ENCODE measurements at places on chromosomes 5 and 9.

- DNase-seq: no peak
Measured at GRCh38 chr5:158309088-158309807, 450.3 kb upstream of the CLINT1 start.

DNA sequence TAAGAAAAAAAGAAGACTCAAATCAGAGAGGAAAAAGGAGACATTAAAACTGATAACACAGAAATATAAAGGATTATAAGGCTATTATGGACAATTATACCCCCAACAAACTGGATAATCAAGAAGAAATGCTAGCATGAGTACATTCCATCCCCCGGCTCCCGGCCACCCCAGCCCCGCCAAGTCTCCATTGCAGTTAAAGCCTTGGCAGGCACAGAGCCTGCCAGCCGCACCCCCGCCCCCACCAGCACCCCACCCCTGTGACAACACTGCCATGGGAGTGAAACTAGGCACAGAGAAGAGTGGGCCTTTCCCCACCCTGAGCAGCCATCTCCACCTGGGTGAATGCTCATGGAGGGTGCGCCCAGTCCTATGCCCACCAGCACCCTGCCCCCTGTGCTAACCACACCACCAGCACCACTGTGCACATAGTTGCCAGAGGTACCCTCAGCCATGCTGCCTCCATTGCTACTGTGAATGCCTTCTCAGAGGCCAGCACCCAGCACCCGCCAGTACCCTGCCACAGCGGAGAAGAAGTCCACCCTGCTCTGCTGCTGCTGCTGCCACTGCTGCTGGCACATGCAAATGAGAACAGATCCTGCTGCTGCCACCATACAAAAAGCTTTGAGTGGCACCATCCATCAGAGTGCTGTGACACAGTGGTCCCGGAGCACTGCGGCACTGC lies 117.0 kb downstream of the CSNK1G3 start:
- DNase-seq: no peak

GRCh38 chr5:135012951-135013391 lies 21.1 kb downstream of the PITX1 start:
- peak; percentile 9 for DNase-seq

DNA sequence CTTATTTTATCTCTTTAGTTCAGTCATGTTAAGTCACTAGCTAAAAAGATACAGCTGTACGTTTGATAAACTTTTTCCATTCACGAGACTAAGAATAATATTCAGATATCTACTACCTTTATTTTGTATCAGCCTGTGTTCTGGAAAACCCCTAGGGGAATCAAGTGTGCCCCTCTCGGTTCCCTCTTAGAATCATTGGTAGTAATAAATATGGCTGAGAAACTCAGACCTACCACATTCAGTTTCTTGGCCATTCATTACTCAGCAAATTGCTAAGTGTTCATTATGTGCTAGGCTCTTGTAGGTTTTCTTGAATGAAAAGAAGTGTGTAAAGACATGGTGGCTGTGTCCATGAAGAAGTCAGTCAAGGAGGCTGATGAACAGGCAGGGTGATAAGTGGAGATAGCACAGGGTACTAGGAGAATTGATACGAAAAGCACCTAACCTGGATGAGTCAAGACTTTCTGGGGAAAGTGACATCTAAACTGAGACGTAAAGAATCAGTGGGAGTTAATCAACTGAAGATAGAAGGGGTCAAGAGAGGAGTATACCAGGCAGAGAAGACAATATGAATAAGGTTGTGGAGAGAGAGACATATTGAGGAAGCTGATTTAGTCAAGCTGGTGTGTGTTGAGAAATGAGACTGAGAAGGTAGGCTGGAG lies 86.2 kb downstream of the CSNK1G3 start:
- DNase-seq: no peak

GRCh38 chr5:31382051-31382878 lies 149.6 kb downstream of the DROSHA start:
- no peak for DNase-seq

DNA sequence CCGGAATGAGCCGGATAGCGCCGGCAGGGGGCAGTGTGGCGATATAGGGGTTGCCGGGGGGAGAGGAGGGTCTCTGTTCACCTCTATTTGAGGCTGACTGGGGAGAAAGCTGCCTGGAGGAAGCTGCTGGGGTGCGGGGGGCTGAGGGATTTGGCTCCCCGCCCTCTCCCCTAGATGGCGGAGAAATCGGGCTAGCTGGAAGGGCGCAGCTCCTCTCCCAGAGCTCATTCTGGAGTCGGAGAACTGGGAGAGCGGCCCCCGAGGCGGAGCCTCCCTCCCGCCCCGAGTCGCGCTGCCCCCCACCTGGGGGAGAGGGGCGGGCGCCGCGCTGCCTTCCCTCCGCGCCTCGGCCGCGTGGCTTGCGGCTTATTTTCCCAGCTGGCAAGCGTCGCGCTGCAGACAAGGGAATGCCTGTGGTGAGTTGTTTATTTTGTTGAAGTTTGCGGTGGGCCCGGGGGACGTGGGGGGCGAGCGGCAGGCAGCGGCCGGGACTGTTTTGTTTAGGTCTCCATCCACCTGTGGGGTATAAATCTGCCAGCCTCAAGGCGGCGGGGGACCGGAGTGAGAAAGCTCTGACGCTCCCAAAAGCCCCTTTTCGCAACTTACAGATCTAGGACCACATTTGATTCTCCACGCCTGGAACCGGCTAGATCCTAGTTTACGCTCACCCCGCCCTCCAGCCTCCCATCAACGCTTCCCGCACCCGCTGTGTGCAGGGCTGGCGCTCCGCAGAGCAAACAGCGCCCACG lies 4.1 kb upstream of the RGMB start:
- peak; percentile 40 for DNase-seq

DNA sequence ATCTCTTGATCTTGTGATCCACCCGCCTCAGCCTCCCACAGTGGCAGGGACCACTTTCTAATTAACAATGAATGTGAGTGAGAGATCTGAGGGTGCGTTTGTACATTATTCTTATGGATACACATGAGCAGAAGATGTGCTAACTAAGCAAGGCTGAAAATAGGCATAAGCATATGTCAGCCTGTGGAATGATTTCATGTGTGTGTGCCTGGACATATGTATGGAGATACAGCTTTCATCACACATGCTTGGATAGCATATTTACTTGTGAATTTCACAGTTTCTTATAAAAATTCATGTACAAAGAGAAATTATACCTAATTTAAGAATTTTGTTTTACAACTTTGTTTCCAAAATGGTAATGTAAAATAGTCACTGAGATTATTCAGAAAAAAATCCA lies 565.6 kb downstream of the MTRR start:
- DNase-seq: no peak

DNA sequence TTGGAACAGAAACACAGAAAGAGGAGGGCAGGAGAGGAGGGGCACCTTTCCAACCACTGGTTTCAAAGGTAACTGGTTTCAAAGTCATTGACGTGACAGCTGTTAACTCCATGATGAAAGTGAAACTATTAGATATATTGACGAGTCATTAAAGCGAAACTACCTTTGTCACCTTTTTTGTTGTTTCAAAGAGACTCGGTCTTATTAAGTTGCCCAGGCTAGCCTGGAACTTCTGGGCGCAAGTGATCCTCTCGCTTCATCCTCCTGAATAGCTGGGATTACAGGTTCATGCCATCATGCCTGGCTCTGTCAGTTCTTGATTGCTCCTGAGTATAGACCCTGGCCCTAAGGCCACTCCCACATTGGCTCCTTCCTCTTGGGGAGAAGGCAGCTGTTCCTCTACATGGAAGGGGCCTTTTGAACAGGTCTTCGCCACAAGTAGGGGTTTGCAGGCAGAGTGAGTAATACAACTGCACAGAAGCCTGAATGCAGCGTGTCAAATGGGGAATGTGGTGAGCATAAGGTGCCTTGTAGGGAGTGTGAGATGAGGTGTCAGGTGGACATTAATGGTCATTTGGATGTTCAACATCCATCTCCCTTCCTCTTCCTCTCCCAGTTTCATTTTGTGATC lies 3.4 kb upstream of the F12 start:
- DNase-seq: no peak

DNA sequence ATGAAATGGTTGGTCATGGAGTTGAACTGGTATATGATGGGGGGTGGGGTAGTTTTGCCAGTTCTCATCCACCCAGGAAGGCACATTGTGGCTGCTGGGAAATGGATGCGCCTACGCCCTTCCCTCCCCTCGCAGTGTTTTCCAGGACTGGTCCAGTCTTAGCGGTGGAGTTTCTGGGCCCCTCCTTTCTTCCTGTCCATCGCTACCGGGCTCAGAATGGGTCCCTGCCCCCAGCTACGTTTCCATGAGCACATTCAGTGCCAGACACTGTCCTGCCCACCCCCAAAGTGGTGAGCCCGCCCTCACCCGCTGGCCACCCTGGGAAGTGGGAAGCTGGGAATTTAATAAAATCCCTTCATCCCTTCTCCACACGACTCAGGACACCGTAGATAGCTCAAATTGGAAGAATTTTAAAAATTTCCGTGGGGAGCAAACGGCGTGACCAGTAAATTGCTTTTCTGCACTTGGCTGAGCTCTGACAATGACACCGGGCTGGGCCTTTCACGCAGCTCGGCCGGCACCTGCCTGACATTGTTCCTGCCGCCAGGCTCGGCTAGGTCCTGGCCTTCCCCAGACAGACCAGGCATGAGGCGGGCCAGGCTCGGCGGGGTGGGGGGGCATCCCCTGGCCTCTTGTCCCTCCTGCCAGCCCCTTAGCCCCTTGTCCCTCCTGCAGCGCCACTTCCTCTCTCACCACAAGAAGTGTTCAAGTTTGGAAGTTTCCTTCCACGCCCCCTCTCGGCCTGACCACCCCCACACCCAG lies 3.6 kb downstream of the FGF18 start:
- no peak for DNase-seq

DNA sequence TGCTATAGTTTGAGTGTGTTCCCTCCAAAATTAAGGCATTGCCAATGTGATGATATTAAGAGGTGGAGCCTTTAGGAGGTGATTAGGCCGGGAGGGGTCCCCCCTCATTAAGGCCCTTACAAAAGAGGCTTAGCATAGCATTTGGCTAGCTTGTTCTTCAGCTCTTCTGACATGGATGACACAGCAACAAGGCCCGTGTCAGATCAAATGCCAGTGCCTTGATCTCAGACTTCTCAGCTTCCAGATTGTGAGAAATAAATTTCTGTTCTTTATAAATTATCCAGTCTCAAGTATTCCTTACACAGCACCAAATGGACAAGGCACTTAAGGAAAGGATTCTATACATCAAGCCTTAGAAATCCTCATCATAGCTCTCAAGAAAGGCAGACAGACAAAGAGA lies 31.8 kb downstream of the SLC38A9 start:
- DNase-seq: no peak

DNA sequence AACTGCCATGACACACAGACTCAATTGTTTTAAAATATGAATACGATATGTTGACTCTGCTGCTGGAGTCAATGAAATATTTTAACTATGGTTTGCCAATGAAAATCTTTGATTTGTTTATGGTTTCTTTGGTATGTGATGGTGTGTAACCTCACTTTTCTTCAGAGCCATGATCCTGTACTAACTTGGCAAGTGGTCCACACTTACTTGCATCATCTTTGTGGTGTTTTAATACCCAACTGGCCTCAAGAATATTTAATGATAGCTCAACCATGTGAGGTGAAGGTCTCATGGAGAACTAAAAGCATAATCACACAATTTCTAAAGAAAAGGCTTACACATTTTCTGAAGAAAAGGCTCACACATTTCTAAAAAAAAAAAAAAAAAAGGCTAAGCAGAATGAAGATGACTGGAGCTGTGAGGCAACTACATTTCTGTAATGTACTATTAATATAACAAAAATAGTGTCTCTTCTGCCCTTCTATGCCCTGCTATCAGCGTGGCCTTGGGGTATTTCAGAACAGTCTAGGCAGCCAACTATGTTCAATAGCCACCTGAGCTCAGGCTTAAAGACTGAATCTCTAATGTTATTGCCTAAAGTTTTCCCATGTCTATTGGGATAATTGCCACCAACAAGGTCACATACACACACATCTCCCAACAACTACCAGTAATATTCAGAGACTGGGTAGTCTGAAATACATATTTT lies 395.0 kb downstream of the MLLT3 start:
- DNase-seq: no peak

DNA sequence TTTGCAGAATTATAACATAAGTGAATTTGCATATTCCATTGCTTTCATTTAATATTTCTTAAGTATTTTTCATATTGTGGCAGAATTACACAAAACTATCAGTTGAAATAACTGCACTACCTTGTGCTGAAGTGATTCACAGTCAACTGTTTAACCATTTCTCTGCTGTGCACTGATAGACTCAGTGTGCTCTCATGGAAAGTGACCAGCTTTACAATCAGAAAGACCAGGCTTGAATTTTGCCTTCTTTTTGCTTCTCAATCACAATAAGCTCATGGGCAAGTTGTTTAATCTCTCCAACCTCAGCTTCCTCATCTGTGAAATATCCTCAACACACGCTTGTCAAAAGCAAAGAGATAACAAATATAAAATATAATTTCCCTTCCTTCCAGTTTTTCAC lies 18.3 kb downstream of the CDK5RAP2 start:
- no peak for DNase-seq

DNA sequence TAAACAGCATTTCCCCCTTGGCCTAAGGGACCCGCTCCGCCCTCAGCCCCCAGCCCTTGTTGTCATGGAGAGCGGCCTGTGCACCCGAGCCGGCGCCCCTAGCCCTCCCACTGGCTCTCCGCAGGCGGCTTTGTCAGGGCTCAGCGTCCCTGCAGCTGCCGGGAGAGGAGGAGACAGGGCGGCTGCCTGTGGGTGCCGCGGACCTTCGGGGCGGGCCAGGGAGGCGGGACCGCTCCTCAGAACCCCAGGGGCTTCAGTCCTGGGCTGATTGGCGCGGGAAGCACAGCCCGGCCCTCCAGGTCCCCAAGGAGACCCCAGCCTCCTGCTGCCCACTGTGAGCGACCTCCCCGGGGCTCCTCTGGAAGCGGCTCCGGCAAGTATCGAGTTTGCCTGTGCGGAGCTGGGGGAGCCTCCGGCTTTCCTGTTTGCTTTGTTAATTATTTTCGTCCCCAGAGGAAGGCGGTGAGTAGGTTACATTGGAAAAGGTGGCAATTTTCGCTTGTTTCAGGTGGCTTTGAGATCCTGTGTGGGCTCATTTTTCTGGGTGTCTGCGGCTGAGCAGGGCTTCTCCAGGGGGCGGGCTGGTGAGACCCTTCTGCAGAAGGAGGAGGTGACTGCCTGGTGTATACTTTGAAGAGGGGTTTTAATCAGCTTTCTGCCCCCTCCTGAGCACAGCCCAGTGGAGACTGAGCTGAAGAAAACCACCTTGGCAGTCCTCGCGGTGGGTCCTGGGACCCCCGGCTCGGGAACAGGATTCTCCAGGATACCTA lies at the start of gene FGD3:
Gene FGD3, plus strand, starts transcription at position 256 of the 770 bp plus-strand sequence. CDS start 28,734 bp downstream, outside the sequence.
- DNase-seq: no peak

DNA sequence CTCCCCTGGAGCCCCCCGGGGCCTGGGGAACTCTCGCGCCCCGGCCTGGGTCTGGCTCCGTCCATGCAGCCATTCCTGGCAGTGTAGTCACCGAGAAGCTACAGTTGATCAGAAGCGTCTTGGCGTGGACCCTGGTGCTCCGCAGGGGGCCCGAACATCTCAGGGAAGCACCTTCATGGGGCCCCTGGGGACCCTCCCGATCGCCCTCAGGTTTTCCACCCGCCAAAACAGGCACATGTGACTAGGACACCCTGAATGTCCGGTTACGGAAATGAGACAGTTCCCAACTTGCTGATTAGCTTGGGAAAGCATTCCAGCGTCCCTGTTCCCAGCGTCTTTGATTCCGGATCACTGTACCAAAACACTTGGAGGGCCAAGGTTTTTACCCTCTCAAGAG lies 472 bp downstream of the FBXO4 start:
- peak; percentile 48 for DNase-seq

GRCh38 chr5:83595217-83595616 lies 123.7 kb downstream of the VCAN start:
- DNase-seq: no peak
